ENCODE measurements at places on chromosomes 7 and 10.

DNA sequence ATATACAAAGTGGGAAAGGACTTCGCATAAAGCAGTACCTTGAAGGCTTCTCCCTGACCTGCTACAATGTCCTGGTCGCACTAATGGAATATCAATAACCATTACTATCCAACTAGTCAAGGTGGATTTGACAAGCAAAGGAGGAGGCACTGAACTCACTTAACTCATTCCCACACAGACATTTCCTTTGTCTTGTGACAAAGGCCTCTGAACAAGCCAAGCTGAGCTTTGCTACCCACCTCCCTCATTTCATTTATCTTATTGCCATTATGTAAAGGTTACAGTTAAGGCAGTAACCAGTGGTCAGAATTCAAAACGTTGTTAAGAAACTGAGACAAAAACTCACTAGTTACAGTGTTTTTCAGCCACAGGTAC lies 7.3 kb downstream of the ELMO1 start:
- DNase-seq = no peak

GRCh38 chr7:70006261-70006920 lies 408.1 kb downstream of the AUTS2 start:
- DNase-seq = no peak

- no peak for DNase-seq
Observed at GRCh38 chr7:147096629-147097028, 980.0 kb downstream of the CNTNAP2 start.

DNA sequence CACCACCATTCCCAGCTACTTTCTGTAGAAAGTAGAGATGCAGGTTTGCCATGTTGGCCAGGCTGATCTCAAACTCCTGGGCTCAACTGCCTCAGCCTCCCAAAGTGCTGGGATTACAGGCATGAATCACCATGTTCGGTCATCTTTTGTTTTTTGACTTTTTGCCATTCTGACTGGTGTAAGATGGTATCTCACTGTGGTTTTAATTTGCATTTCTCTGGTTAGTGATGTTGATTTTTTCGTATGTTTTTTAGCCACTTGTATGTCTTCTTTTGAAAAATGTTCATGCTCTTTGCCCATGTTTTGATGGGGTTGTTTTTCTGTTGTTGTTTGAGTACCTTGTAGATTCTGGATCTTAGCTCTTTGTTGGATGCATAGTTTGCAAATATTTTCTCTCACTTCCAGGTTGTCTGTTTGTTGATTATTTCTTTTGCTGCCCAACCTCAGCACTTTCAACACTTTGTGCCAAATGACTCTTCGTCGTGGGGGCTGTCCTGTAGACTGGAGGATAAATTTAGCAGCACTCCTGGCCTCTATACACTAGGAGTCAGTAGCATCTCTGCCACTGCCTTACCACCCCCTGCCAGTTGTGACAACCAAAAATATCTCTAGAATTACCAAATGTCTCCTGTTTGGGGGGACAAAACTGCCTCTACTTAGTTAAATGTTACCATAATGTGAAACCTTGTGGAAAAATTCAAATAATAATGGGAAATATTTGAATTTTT lies 6.5 kb upstream of the CPED1 start:
- no peak for DNase-seq

DNA sequence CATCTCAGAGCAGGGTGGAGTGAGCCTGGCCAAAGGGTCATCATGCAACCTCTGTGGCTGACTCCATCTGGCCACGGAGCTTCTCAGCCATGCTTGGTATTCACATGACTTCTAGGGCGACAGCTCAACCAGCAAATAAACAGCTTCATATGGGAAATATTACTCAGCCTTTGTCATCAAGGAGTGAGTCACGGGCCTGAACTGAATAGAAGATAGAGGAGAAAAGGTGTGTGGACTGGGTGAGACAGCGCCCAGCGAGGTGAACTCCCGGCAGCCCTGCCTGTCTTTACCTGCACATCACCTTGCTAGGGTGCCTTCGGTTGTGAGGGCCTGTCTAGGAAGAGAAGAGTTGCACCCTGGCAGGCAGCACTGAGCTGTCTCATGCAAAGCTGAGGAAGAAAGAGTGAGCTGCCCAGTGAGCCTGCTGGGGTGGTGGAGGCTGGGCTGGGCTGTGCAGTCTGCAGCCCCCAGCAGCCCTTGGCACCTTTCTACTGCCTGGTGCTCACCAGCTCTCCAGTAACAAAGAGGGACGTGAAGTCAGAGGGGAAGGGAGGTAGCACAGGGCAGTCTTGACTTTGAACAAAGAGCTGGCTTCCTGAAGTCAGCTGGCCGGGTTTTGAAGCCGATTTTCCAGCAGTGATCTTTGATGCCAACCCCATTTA lies 114.2 kb downstream of the EGFR start:
- no peak for DNase-seq

- DNase-seq = no peak
Observed at GRCh38 chr10:87618566-87619423, 40.9 kb upstream of the PAPSS2 start.

- no peak for DNase-seq
Observed at GRCh38 chr10:3048119-3049019, 19.0 kb upstream of the PFKP start.

- DNase-seq = no peak
Observed at GRCh38 chr7:128831994-128832879, 2.0 kb downstream of the FLNC start.

DNA sequence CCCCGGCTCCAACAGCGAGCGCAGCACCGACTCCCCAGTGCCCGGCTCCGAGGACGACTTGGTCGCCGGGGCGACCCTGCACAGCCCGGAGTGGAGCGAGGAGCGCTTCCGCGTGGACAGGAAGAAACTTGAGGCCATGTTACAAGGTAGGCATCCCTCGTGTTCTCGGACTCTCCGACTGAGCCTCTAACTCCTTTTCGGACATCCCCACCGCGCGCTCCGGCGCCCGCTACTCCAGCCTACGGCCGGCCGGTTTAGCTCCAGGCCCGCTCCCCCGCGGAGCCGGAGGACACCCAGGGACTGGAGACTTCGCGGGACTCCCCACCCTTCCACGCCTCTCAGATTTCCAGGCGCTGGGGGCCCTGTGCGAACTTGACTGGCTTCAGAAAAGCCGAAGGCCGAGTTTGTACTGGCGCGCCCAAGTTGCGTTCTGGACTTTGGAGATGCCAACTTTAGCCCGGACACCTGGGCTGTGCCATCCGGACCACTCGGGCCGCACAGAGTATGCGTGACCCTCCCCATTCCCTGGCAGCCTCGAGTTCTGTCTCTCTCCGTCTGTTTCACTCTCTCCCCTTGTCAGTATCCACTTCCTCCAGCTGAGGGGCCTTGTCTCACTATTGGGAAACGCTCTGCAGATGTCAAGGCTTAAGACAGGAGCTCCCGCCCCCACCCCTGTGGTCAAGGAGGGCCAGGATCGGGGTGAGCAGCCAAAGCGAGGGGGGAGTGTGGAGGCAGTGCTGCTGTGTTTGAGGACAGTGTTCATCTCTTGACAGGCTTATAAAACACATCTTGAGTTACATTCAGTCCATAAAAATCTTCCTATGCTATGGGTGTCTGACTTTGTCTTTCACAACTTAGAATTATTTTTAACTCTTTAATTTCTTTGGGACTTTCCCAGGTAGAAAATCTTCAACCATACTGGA lies 777 bp downstream of the BICC1 start:
- no peak for DNase-seq

GRCh38 chr7:66377045-66377444 lies 171.9 kb downstream of the TPST1 start:
- no peak for DNase-seq

DNA sequence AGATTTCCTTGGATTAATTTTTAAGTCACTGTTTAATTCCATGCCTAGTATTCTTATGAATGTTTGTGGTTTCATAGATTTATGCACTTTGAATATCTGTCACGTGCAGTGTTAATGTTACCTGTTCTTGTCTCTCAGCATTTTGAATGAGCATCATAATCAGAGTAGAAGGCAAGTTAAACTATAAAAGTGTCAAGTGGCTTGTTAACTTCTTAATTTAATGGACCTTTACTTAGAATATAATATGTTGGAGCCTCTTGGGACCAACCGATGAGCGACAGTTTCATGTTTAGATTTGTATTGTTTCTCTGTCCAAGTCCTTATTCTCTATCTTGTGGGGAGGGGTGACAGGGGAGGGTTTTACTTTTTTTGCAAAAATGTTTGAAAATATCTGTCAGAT lies 50.6 kb upstream of the MTURN start:
- no peak for DNase-seq

GRCh38 chr10:36526033-36526432 lies 599.4 kb upstream of the ANKRD30A start:
- no peak for DNase-seq

- DNase-seq = no peak
Observed at GRCh38 chr10:1184541-1185430, 128.6 kb downstream of the WDR37 start.

DNA sequence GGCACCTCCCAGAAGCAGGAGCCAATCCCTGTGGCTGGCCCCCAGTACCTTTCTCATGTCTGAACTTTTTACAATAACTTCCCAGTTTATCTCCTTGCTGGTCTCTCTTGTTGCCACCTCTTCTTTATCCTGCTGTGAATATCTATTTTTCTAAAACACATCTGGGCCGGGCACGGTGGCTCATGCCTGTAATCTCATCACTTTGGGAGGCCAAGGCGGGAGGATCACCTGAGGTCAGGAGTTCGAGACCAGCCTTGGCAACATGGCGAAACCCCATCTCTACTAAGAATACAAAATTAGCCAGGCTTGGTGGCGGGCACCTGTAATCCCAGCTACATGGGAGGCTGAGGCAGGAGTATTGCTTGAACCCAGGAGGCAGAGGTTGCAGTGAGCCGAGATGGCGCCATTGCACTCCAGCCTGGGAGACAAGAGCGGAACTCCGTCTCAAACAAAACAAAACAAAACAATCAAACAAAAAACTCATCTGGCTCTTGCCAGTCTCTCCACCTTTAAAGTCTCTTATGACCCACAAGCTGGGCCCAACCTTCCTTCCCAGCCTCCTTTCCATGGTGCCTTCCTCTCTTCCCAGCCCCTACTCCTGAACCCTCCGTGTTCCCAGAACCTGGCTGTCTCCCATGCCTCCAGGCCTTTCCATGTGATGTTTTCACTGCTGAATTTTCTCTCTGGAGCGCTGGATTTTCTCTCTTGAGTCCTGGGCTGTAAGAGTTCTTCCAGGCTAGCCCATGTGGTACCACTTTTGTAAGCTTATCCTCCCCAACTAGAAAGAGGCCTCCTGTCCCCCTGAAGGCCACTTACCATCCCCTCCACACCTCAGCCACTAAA lies 51.3 kb downstream of the HIP1 start:
- DNase-seq = no peak

DNA sequence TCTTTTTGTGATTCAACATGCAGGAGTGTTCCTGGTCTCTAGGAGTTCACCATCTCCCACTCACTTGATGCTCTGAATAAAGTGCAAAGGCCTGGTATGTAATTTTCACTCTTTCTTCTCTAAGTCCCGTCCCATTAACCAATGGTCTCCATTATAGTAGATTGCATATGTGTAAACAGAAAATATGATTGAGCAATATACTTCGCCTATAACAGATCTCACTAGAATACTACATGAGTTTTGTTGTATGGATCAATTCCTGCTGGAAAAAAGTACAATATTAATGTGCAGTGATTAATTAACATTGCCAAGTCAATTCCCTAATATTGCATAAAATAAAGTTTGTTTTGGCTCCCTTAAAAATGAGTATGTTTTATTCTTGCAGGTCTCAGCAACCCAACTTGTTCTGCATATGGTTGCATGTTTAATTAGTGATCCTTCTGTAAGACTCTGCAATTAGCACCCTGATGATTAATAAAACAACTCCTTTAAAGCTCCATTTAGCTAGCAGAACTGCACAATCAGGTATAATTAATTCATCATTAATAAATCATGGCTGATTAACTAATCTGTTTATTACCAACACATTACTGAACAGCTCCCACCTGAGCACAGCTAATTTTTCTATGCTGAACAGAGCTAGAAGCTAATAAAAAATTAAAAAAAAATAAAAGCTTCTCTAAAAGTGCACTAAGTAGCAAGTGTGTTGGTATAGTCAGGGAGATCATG lies 37.8 kb upstream of the ATOH7 start:
- DNase-seq = no peak

DNA sequence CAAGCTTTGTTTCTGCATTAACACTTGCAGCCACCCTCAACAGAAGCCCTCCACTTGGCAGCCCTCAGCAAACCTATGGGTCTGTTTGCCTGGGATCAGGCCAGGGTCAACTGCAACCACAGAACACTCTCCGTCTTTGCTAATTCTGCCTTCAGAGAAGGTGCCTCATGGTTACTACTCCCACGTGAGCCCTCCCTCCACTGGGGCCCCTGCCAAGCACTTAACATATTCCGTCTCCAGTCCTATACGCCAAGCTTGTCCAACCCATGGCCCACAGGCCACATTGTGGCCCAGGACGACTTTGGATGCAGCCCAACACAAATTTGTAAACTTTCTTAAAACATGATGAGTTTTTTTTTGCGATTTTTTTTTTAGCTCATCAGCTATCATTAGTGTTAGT lies 54.7 kb downstream of the HSPA12A start:
- DNase-seq = no peak

DNA sequence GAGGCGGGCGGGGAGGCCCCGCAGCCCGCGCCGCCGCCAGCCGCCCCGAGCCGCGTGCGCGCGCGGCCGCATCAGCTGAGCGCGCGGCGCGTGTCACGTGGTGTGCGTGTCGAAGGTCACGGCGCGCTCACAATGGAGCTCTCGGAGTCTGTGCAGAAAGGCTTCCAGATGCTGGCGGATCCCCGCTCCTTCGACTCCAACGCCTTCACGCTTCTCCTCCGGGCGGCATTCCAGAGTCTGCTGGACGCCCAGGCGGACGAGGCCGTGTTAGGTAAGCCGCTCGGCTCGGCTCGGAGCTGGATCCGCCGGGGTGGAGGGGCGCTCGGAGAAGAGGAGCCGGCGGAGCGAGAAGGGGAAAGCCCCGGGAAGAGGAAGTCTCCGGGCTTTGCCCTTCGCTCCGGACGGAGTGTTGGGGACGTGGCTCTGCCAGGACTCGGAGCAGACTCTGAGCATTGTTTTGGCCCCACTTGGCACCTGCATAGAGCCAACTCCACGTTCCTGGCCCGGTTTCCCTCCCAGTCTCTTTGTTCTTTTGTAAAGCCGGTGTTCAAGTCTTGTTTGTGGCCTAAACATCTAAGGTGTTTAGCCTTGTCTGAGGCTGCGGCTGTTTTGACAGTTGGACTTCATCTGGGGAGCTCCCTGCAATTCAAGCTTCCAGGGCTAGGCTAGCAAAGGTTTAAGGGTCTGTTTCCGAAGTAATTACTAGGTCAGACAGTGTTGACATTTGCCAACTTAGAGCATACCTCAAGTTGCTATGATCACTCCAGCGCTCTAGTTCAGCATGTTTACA lies at the start of gene COMMD3:
Gene COMMD3 (plus strand): TSS at position 103 of the 790 bp plus-strand sequence. CDS start 30 bp downstream, at position 133.
- peak; percentile 23 for DNase-seq

- DNase-seq = no peak
Observed at GRCh38 chr10:8213735-8214134, 159.2 kb downstream of the GATA3 start.

- DNase-seq = peak; percentile 46
Observed at GRCh38 chr7:151575410-151575809, 55.7 kb upstream of the RHEB start.

- no peak for DNase-seq
Observed at GRCh38 chr10:112262546-112262945, 20.7 kb upstream of the TECTB start.

Data from NCI-H1930 (cell line).